ENCODE measurements at places on chromosomes 4 and X. TPM values are rescaled to one million over a fixed set of nuclear protein-coding genes. Genes with fewer than 3 reads are reported as not detected.
A peak's percentile ranks its signal among the peaks of the same experiment; 100 is the strongest.

The CFI gene
- 2.2 TPM for total RNA-seq

The DBET gene
- not detected for total RNA-seq

The GPR119 gene
- not detected for total RNA-seq

DNA sequence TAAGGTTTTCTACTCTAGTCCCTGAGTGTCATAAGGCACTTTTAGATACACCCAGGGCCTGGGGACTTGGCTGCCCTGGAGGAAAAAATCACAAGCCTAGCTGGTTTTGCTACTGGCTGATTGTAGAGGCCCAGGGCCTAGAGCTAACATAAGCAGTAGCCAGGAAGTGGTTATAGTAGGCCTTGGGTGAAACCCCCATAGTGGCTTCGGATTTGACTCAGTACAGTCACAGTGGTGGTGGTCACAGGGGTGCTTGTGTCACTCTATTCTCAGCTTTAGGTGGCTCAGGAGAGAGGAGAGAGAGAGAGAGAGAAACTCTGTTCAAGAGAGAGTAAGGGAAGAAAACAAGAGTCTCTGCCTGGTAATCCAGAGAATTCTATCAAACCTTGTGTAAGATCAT, 194.5 kb upstream of the EDA2R start:
- no peak for DNase-seq

DNA sequence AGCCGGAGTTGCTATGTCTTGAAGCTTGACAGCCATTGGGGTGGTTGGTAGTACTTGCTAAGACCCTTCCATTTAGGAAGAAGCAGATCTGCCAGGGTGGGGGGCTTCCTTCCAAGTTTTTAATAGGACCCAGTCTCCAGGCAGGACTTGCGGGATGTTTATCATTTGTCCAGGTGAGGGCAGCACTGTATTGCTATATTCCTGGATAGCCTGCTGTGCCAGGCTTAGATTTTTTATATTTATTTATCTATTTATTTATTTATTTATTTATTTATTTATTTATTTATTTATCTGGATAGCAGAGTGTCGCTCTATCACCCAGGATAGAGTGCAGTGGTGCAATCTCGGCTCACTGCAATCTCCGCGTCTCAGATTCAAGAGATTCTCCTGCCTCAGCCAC, 87.4 kb upstream of the CT45A1 start:
- DNase-seq, result peak; percentile 4

DNA sequence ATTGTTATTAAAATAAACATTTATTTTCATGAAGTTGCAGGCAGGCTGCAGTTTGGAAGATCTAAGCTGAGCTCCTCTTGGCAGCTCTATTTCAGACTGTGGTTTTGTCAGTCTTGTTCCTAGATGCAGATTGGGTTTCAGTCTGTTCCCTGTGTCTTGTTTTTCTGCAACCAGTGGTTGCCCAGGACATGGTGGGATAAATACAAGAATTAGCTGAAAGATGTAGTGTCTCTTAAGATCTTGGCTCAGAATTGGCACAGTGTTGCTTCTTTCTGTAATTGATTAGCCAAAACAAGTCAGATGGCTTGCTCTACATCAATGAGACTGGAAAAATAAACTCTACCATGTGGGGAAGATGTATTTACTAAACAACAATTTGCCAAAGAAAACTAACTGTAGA, 283.0 kb upstream of the BOD1L1 start:
- no peak for DNase-seq

DNA sequence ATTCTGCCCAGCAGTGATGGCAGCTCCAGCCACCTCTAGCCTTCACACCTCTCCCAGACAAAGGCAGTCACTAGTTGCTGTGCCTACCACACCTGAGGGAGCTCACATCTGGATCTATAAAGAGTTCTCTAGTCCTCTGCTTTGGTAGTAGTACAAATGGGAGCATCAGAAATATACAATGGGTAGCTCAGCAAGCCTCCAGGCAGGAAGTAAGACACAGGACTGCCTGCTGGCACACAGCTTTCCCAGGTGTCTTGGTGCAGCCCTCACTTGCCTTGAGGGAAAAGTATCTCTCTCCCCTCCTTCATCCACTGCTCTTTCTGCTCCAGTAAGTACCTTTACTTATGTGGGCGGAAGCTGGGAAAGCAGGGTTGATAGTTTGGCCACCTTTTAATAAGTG, 212.9 kb upstream of the SLC7A11 start:
- no peak for DNase-seq

- peak; percentile 87 for DNase-seq
Observed at GRCh38 chrX:110755611-110756010, 40.0 kb downstream of the CHRDL1 start.
